Heart left ventricle (tissue), 16 donors: ENCODE measurements at places on chromosomes 3 and 15.

DNA sequence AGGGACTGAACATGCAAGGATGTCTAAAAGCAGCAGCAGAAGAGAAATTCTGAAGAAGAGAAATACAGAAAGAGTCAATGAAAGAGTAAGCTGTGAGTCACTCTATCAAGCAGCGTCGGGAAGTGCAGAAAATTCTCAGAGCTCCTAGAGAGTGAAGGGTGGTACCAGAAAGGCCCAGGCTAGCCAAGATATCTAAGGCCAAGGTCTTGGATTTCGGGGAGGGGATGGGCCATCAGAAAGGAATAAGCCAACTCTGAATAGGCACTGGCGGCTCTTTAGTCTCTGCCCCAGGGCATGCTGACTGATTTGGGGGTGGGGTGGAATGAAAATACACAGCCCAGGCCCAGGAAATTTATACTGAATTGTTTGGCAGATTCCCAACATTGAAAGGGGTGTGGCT is 70.8 kb downstream of the GPR156 start:
- no peak for DNase-seq

- no peak for DNase-seq
Measured at GRCh38 chr15:57109005-57109404, 190.6 kb downstream of the TCF12 start.

GRCh38 chr3:23909341-23909740 is 7.4 kb downstream of the NKIRAS1 start:
- no peak for DNase-seq

DNA sequence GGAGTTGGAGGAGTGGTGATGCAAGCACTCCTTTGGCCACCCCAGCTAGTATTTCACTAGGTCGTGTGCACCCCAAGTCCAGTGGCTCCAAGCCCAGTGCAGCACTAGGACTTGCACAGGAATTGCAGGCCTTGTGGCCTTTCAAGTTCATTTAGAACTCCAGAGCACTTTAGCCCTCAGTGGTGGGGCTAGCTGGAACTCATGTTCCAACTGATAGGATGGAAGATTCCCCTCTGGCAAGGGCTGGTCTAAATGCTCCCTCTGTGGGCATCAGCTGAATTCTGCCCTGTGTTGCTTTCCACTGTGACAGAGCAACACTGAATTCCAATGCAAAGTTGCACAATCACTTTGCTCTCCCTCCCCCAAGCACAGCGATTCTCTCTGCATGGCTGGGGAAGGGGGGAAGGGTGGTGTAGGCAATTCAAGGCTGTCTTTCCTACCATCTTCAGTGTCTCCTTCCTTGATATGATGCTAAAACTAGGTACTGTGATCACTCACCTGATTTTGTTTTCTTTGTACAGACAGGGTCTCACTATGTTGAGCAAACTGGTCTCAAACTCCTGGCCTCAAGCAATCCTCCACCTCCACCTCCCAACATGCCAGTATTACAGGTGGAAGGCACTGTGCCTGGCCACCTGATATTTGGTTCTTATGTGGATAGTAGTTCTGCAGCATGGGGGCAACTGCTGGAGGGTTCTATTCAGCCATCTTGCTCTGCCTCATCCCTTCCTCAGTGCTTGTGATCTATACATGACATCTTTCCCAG is 10.3 kb downstream of the USF3 start:
- no peak for DNase-seq

DNA sequence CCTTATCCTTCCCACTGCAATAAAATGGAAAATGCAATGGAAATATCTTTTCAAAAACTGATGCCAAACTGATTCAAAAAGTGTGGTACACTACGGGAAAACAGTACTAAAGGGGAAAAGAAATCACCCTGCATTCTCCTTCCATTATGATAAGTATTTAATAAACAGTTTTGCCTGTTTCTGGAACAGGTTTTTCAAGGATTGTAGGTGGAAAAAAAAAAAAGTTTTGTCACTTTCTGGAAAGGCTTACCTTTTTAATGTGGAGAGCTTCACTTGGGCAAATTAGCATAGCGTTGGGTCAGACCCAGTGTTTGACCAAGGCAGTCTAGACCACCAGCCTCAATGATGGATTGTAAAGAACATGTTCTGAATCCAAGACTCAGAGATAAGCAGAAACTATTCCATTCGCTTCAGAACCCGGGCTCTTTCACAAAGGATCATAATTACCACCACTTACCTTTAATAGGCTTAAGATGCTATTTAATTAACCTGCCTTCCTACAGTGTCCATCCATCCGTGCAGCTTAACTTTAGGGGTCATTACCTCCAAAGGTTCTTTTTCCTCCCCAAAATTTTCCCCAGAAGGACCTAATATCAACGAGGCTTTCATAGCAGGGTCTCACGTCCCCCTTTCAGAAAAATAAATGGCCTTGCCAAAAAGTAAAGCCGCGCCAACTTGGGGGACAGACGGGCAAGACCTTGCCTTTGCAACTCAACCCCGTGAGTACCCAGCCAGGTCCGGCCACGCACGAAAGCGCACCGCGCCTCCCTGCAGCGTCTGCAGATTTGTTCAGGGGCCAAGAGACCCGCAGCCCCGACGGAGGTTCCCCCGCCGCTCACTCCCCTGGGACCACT is 1.0 kb downstream of the DCBLD2 start:
- no peak for DNase-seq

DNA sequence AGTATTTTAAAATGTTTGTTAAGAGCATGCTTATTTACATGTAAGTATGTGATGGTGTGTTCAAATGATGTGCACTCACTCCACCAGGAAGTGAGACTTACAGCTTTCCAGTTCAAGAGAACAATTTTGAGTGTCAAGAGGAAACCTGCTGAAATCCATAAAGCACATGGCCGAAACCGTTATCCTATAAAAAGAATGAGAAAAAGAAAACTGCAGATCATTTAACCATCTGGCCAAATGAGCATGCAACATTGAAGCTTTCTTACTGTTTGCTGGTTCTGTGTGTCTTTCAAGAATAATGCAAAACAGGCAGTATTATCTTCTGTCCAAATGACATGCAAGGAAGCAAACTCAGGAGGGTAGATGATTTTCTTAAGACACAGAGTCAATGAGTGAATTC is 26.3 kb downstream of the GABRR3 start:
- DNase-seq = no peak

- DNase-seq = no peak
Measured at GRCh38 chr3:169868369-169868768, 1.4 kb downstream of the LRRC31 start.

DNA sequence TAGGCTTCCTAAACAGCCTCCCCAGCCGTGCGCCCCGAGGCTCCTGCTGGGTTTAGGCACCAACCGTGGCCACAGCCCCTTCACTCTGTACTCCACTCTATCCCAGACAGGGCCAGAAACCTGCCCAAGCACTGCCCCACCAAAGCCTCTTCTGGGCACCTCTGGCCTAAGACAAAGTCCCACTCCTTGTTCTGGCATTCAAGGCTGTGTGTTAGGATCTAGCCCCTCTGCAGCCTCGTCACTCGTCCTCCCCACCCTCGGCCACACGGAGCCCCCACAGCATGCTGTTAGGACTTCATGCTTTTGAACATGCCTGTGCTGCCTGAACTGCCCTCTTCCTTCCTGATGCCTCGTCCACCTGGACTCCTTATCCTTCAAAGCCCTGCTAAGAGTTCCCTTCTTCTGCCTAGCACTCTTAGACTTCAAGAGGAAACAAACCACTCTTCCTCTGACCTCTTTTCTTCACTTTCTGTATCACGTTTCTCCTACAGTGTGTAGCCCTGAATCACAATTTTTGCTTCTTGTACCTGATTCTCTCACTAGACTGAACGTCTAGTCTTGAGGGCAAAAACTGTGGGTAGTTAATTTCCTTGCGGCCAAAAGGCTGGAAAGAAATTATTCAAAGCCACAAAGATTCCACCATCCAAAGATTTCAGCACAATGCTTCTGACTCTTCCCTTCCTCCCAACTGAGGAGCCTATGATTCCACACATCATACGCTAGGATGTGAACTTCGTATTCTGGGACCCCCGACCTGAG is 28.6 kb downstream of the WNT7A start:
- DNase-seq = no peak

DNA sequence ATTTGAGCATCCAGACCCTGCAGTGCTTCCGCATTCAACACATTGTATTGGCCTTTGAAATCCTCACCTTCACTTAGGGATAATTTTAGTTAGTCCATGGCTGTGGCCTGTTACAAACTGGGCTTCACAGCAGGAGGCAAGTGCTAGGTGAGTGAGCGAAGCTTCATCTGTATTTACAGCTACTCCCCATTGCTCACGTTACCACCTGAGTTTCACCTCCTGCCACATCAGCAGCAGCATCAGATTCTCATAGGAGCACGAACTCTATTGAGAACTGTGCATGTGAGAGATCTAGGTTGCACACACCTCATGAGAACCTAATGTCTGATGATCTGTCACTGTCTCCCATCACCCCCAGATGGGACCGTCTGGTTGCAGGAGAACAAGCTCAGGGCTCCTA is 222.1 kb upstream of the NR2F2 start:
- no peak for DNase-seq

DNA sequence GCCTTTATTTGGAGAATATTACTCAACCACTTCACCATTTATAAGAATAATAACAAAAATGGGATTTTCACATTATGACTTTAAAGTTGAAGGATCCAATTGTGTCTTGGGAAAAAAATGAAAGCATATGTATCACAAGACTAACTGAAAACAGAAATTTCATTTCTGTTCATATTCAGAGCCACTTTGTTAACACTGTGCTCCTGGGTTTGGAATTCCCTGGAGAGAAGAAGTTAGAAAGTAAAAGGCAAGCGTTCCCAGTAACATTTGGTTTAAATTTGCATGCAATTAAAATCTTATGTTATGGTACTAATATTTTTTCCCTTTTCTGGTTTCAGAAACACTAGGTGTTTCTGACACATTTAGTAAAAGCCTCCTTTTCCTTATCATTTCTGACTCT is 230.8 kb downstream of the RBMS3 start:
- DNase-seq = no peak

DNA sequence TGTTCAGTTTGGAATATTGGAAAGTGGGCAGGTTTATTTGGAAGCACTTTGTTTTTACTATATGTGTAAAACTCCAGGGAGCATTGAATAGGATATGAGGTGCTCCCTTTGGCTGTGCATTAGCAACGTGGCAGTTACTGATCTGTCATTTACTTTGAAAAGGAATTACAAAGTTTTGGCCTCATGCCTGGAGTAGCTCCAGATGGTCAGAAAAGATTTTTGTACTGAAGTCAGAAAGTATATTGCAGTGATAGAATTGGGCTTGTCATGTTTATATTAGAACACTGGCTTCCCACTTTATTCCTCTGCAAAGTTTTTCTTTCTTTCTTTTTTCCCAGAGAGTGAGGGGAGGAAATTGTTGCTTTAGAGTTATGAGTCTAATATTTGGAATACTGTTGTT is 26.1 kb downstream of the FNDC3B start:
- no peak for DNase-seq

GRCh38 chr3:188003188-188004171 is 150.5 kb upstream of the LPP start:
- no peak for DNase-seq

- no peak for DNase-seq
Measured at GRCh38 chr3:143771258-143771657, 77.0 kb downstream of the SLC9A9 start.

DNA sequence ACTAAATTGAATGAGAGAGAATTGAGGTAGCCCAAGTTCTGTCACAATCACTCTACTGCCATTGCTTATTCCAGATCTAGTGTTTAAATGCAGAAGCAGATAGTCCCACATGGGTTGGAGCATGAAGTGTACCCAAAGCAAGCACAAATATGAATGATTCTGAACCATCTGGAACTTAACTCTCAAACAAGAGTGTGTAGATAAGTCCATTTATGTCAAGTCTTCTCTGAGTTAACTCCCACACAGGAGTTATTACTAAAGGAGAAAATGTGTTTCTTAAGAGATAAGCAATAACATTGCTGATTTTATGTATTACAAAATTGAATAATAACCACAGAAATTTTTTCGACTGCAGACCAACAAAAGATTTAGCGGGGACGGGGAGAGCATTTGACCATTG is 33.6 kb downstream of the PAQR9 start:
- DNase-seq = no peak

DNA sequence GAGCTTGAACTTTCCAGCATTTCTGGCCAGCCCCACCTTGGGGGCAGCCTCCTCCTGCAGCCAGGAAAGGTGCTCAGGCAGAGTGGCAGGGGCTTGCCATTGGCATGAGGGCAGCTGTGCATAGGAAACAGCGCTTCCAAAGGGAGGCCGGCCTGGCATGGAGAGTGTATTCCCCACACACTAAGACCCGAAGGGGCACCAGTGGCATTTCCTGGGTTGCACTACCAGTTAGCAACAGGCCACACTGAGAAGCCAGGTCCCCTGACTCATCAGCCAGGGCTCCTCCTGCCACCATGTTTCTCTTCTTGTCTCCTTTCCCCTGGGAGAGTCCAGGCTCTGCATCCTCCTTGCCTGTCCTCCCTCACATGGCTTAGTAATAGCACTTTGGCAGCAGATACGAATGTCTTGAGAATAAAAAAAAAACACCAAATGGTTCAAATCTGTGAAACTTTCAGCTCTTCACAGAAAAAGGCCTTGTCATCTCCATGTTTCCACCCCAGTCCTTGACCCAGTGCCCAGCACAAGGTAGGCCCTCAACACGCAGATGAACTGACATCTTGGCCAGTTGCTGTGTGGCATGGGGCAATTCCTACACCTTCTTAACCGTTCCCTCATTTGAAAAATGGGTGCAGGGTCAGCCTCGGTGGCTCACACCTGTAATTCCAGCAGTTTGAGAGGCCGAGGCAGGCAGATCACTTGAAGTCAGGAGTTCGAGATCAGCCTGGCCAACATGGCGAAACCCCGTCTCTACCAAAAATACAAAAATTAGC is 180.4 kb downstream of the SMAD6 start:
- DNase-seq = peak; percentile 63

DNA sequence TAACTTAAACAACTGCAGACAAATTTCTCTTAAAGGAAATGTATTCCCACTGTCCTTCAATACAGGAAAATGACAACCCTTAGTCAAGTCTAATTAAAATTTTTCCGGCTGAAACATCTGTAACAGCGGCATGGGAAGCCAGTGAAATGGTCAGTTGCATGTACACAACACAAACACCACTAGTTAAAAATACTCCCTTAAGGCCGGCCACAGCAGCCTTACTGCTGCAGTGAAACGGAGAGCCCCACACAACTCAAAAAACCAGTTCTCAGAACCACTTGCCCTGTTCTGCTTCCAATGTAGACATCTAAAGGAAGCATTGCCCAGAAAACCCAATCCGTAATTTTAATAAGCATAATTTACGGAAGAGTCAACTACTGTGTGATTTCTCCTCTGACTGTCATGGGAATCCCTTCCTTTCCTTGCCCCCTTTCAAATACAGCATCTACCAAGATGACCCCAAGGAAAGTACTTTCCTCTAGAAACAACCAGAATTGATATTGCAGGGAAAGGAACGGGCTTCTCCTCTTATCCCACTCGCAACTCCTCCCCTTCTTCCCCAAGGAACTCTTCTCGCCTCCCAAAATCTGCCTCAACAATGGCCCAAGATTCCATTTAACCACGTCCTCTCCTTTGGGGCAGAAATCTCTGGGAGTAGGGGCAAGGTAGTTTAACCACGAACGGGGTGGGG is 1.6 kb downstream of the FBN1 start:
- no peak for DNase-seq

DNA sequence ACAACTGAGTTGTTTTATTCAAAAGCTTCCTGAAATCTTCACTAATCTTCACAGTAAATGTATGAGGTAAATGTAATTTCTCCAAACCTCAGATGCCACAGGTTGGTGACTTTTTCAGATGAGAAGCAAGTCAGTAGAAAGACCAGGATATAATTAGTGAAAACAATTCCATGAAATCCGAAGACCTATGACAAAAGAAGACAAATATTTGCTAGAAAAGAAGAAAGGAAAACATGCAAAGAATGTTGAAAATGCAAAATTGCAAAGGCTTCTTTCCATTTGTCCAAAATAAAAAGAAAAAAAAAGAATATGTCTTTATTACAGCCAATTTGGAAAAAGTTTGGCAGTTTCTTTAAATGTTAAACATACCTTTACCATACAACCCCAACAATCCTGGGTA is 88.3 kb upstream of the MYRIP start:
- no peak for DNase-seq
